D721Med (cell line): ENCODE measurements at places on chromosomes 4 and X.

GRCh38 chrX:69493193-69493592 is 10.9 kb upstream of the NALF2 start:
- no peak for DNase-seq

DNA sequence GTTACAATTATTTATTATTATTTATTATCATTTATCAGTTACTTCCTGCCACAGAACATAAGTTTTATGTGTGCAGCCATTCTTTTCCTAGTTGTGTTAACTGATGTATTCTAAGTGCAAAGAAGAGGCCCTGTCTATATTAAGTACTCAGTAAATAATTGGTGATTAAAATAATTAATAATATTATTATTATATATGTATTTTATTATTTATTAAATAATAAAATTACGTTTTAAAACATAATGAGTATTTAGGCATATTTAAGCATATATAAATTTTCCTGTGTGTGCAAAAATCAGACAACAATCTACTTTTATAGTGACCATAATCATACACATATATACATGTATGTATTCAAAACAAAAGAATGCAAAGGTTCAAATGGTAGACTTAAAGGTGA is 1871.6 kb upstream of the IGFBP7 start:
- no peak for DNase-seq

DNA sequence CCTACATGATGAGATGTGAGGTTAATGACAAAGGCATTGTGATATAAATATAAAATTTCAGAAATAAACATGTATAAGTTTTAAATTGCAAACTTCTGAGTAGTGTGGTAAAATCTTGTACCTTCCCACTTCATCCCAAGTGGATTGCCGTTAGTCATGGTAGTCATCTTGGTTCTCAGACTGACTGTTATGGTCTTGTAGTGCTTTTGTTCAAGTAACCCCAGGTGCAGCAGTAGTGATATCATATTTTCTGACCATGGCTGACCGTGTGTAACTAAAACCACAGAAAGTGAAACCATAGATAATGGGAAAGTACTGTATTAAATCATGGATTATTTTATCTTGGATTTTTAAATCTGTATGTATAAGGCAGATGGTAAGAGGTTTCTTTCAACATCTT is 74.8 kb upstream of the SLIT2 start:
- no peak for DNase-seq

- DNase-seq, result no peak
These were observed 994.1 kb downstream of the PCDH7 start for GRCh38 chr4:31714238-31714637.

DNA sequence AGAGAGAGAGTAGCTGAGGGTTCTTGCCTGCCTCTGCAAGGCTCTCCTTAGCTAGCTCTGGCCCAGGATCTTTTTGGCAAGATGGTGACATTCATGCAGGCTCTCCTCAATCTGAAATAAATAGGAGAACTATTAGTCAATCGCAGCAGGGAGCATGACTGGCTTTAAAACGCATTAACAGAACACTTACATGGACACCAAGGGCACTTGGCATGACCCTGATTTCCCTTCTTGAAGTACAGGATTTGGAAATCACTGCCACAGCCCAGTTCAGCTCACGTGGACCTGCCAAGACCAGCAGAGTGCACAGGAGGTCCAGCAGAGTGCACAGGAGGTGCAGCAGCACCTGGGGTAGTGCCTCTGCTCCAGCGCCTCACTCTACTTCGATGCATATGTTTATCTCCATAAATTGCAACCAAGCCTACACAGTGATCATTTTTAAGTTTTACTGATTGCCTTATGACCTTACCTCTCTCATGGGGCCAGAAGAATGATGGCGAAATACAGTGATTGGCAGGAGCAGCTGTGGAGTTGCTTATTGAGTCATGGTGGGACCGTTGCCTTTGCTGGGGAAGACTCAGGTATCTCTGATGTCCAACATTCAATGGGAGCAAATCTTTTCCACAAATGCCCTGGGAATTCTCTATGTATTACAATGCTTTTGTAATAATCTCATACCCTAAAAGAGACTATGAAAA is 122.4 kb downstream of the SYNPO2 start:
- DNase-seq, result no peak
